ENCODE measurements at places on chromosomes 7 and 10. TPM values are rescaled to one million over a fixed set of nuclear protein-coding genes. Genes with fewer than 3 reads are reported as not detected.

Gene MUC3A
- 3.0 TPM for total RNA-seq

Gene TWIST1
- 3.0 TPM for total RNA-seq

Gene OPN1SW
- not detected for total RNA-seq

Gene DIP2C
- 9.6 TPM for total RNA-seq

Gene CASP7
- total RNA-seq: 23.1 TPM

Gene IGFBP1
- total RNA-seq: 0.99 TPM

Gene RET
- total RNA-seq: 0.78 TPM

Gene PNLIPRP1
- total RNA-seq: 4,534 TPM

Gene OR9A2
- total RNA-seq: not detected

Gene LRRTM3
- total RNA-seq: 1.3 TPM

Gene MBL2
- total RNA-seq: not detected

Measured in body of pancreas (tissue), 4 donors.